ENCODE measurements at places on chromosomes 2 and 18. TPM values are rescaled to one million over a fixed set of nuclear protein-coding genes. Genes with fewer than 3 reads are reported as not detected.

Gene KCNJ13
- total RNA-seq: not detected

Gene TMEFF2
- total RNA-seq: 0.15 TPM

Gene REEP1
- total RNA-seq: 1.3 TPM

Gene REG1B
- not detected for total RNA-seq

Gene GRB14
- total RNA-seq: 5.2 TPM

Gene RAX
- not detected for total RNA-seq

Gene PTCD3
- total RNA-seq: 68.0 TPM

Gene SCG2
- total RNA-seq: 1.3 TPM

Gene RSAD2
- total RNA-seq: 0.54 TPM

Gene LAMA1
- not detected for total RNA-seq

Gene NYAP2
- not detected for total RNA-seq

Gene ALPI
- not detected for total RNA-seq

Gene SNORC
- 9.3 TPM for total RNA-seq

Gene TTN
- 0.03 TPM for total RNA-seq

Gene UGT1A4
- total RNA-seq: not detected
